ENCODE measurements at places on chromosomes 13 and 19.

DNA sequence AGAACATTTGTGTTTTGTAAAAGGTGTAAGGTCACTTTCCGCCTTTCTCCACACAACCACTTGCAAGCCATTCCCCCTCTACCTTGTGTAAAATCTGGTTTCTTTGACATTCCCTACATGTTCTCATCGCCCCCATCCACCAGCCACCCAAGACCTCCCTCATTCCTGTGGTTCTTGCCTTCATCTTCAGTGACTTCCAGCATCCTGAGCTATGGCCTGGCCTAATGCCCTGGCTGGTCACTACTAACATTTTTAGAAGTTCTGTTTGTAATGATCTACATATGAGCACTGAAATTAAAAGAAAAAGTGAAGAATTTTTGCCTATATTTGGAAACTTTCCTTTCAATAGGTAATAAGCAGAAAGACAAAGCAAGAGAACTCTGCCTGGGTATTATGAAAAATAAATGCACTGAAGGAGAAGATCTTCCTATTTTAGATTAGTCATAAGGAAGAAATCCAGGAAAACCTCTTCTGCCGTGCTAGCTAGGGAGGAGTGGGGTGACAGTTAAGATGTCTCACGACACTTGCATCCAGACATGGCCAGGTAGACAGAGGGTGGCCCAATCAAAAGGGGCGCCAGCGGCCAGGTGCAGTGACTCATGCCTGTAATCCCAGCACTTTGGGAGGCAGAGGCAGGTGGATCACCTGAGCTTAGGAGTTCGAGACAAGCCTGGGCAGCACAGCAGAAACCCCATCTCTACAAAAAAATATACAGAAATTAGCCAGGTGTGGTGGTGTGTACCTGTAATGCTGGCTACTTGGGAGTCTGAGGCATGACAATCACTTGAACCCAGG lies 28.1 kb upstream of the MPHOSPH8 start:
- no peaks in the 10 kb centered on the region for H3K36me3 ChIP-seq
- DNase-seq: no peak
- H3K4me1 ChIP-seq: peaks cover 4% of the 10 kb centered on the region
- no peak overlapping the region for H3K27ac ChIP-seq
- H3K4me3 ChIP-seq: no peak overlapping the region

DNA sequence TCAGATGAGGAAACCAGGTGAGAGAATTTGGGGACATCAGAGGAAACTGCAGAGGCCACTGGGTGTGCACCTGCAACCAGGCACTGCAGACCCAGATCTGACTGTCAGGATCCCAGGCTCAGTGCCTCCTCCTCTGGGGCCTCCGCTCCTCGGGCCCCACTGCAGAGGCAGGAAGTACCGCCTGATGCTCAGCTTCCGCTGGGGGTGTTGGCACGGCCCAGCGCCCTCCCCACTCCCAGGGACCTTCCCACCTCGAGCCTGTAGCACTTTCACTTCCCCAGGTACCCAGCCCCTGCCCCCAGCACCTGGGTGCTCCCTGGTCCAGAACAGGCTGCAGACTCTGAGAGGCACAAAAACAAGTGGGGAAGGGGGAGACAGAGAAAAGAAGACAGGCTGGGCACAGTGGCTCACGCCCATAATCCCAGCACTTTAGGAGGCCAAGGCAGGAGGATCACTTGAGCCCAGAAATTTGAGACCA lies 1.4 kb upstream of the CD37 start:
- H3K36me3 ChIP-seq: peaks cover 4% of the 10 kb centered on the region
- H3K27me3 ChIP-seq: no peaks in the 10 kb centered on the region
- H3K4me3 ChIP-seq: no peak overlapping the region
- no peak for DNase-seq
- H3K27ac ChIP-seq: no peak overlapping the region
- no peaks in the 10 kb centered on the region for H3K4me1 ChIP-seq

- no peaks in the 10 kb centered on the region for H3K27me3 ChIP-seq
- H3K4me1 ChIP-seq: no peaks in the 10 kb centered on the region
- no peak overlapping the region for H3K4me3 ChIP-seq
- no peak overlapping the region for H3K27ac ChIP-seq
- H3K36me3 ChIP-seq: peaks cover 4% of the 10 kb centered on the region
Measured at GRCh38 chr19:50300814-50301606, 28.2 kb downstream of the KCNC3 start.

DNA sequence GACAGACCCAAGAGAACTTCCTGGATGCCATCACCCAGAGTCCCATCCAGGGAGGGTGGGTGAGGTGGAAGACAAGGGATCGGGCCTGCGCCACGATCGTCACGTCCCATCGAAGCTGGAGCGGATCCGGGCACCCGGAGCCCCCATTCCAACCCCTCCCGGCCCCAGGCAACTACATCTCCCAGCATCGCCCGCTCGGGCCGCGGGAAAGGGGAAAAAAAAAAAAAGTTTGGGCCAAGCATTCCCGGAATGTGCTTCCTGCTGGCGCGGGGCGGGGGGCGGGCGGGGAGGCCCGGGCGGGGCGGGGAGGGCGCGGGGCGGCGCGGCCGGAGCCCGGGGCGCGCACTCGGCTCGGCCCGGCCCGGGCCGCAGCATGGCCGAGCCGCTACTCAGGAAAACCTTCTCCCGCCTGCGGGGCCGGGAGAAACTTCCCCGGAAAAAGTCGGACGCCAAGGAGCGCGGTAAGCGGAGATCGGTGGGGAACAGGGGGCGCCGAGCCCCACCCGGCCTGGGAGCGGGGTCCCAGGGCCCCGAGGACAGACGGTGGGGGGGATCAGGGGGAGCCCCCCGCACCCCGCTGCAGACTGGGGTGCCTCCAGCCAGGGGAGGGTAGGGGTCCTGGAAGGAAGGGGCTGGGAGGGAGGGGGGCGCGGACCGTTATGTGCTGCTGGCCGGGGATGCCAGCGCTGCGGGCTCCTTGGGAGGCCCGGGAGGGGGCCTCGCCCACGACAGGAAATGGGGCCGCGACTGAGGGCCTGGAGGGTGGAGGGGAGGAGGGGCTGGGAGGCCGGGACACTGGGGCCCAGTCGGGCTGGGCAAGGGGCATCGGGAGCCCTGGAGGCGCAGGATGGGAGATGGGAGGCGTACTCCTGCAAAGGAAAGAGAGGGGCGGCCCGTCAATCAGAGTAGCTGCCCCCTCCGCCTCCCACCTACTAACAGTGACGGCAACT lies at the start of gene SYDE1:
Gene SYDE1 (plus strand): TSS at position 341 of the 950 bp plus-strand sequence. CDS start 33 bp downstream, at position 374.
- peak within 1 kb of the TSS; percentile 67 for H3K4me3 ChIP-seq
- peak; percentile 73 for DNase-seq
- peak within 1 kb of the TSS; percentile 69 for H3K27ac ChIP-seq
- peaks cover 28% of the 10 kb centered on the region for H3K27me3 ChIP-seq
- peaks cover 6% of the 10 kb centered on the region for H3K36me3 ChIP-seq

DNA sequence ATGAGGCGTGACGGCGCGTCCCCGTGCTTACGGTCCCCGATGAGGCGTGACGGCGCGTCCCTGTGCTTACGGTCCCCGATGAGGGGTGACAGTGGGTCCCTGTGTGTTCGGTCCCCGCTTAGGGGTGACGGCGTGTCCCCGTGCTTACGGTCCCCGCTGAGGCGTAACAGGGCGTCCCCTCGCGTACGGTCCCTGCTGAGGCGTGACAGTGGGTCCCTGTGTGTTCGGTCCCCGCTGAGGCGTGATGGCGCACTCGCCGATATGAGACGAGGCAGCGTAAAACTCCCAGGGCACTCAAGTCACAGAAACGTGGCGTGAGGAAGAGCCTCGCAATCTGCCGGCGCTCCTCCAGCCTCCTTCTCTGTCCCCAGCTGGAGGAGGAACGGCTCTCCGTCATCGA lies 20.9 kb downstream of the CFAP97D2 start:
- peaks cover 33% of the 10 kb centered on the region for H3K27me3 ChIP-seq
- H3K4me3 ChIP-seq: peak overlapping the region; percentile 27
- H3K27ac ChIP-seq: no peak overlapping the region

- no peaks in the 10 kb centered on the region for H3K27me3 ChIP-seq
- no peak for DNase-seq
- H3K36me3 ChIP-seq: no peaks in the 10 kb centered on the region
- no peak overlapping the region for H3K27ac ChIP-seq
- no peaks in the 10 kb centered on the region for H3K4me1 ChIP-seq
Measured at GRCh38 chr13:59230484-59231264, 933.1 kb downstream of the DIAPH3 start.

GRCh38 chr19:6539514-6539913 lies 8.7 kb downstream of the TNFSF9 start:
- no peak overlapping the region for H3K27ac ChIP-seq
- H3K27me3 ChIP-seq: no peaks in the 10 kb centered on the region
- no peaks in the 10 kb centered on the region for H3K4me1 ChIP-seq
- no peak for DNase-seq

DNA sequence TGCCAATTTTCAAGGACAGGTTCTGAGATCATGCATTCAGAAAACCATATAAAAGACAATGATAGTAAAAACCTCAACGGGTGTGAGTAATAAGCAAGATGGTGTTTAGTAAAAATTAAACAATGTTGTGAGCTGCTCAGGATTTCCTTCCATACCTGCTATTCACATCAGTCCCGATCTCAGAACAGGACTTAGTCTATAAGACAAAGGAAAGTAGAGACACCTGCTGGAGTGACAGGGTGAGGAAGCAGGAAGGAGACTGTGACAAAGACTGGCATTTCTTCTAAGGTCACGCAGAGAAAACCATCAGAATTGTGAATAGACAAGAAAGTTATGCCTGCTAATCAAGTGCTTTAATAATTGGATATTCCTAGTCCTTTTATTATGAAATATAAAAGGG lies 648.0 kb downstream of the DACH1 start:
- DNase-seq: no peak
- no peaks in the 10 kb centered on the region for H3K4me1 ChIP-seq
- no peak overlapping the region for H3K27ac ChIP-seq
- no peak overlapping the region for H3K4me3 ChIP-seq

DNA sequence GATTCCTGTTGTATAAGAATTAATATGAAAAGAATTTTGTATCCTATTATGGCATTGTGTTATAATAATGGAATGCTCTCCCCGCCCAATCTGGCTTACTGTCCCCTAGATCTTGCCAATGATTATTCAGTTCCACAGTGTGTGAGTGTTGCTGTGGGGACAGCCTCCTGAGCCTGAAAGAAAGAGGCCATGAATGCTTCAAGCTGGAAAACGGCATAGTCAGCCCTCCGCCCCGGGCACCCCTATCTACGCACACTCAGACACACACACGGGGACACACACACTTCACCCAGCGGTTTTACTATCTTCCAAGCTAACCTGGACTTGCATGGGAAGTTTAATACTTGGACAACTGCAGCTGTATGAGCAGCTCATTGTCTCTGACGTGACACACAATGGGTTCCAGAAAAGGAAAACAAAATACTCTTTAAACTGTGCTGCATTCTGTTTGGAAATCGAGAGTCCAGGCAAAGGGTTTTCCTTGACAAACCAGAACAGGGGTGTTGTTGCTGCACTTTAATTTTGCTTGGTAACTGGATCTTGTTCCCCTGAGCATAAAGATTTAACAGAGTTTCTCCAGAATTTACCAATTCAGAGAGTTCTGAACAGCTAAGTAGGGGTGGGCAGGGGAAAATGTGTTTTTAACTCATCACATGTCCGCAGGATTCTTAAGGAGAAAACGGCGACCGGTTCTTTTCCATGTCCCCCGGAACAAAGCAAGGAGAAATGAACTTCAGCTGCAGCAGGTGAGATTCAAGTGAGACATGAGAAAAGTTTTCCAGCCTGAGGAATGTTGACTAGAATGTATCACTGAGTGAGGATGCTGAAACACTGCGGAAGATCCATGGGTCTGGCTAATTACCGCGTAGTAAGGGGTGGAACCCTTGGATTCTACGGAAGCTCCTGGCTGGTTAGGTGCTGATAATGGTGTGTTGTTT lies 472.9 kb downstream of the FOXO1 start:
- H3K36me3 ChIP-seq: no peaks in the 10 kb centered on the region
- no peaks in the 10 kb centered on the region for H3K27me3 ChIP-seq
- H3K27ac ChIP-seq: peak overlapping the region; percentile 63
- DNase-seq: peak; percentile 63

GRCh38 chr13:70960841-70961443 lies 852.7 kb upstream of the KLHL1 start:
- H3K4me3 ChIP-seq: no peak overlapping the region
- H3K4me1 ChIP-seq: no peaks in the 10 kb centered on the region
- H3K27ac ChIP-seq: no peak overlapping the region
- no peaks in the 10 kb centered on the region for H3K36me3 ChIP-seq

DNA sequence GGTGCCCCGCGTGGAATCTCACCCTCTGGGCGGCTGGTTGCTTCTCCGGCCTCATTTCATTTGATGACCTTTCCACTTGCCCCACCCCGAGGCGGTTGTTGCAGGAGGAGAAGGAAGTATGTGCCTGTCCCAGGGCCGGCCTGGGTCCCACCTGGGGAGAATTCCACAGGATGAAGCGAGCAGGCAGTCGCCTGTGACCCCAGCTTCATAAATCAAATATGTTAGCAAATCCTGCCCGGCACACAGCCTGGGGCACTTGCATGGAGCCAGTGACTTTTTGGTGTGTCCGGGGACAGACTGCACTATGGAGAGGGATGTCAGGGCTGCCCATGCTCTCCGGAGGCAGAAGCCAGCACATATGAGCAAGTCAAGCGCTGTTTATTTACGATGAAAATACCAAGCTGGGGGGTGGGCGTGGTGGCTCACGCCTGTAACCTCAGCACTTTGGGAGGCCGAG lies 19.7 kb upstream of the ZBTB7A start:
- H3K27ac ChIP-seq: no peak overlapping the region
- no peak overlapping the region for H3K4me3 ChIP-seq
- H3K27me3 ChIP-seq: no peaks in the 10 kb centered on the region
- H3K36me3 ChIP-seq: peaks cover 9% of the 10 kb centered on the region
- no peaks in the 10 kb centered on the region for H3K4me1 ChIP-seq

DNA sequence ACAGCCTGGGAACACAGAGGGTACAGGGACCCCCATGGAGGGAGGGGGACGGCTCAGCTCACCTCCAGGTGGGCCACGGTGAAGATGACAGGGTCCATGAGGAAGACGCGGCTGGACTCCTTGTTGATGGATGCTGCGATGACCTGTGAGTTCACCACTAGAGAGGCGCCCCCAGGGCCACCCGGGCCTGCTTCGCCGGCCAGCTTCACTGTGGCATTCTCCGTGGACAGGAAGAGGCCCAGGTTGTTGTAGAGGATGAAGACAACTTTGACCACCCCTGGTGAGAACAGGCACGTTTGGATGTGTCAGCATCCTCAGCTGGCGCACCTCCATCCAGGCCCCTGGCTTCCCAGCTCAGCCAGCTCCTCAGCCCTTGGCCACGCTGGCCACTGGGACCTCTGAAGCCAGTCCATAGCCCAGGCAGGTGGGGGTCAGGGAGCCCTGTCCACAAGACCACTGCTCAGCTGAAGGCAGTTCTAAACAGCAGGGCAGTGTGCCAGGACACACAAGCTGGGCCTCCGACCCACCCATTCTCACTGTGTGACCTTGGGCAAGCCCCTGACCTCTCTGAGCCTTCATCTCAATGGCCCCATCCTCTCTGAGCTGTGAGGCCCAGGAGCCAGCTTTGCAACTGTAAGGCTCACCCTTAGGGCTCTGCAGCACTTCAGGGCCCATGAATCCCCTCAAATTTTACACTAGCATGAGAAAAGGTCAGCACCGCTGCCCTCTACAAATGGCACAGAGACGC lies 22.1 kb upstream of the ASF1B start:
- H3K36me3 ChIP-seq: peaks cover 7% of the 10 kb centered on the region
- no peak overlapping the region for H3K4me3 ChIP-seq
- DNase-seq: no peak
- H3K27me3 ChIP-seq: no peaks in the 10 kb centered on the region

Measured in psoas muscle (tissue), 8 donors.